ENCODE measurements at places on chromosomes 2 and 18.

DNA sequence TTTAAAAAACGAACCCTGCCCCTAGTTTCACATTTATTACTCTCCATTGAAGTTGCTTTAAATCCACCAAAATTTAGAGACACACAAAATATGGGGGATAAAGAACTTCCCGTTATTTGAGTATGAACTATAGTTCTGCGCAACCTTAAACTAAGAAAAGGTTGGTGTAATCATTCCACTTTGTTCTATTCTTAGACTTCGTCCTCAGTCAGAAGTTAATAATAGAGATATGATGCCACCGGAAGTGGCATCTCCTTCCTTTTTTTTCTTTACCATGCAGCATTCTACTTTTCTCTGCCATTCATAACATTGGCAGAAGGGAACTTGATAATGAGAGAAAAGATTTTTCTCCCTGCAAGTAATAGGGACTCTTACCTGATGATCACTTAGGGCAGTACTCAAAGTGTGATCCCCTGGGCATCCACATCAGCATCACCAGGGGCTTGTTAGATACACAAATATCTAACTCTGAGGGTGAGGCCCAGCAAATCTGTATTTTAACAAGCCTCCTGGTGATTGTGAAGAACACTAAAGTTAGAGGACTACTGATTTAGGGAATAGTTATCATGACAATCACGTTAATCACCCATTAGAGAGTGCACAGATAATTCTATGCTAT, 147.7 kb upstream of the DTNA start:
- DNase-seq, result no peak

DNA sequence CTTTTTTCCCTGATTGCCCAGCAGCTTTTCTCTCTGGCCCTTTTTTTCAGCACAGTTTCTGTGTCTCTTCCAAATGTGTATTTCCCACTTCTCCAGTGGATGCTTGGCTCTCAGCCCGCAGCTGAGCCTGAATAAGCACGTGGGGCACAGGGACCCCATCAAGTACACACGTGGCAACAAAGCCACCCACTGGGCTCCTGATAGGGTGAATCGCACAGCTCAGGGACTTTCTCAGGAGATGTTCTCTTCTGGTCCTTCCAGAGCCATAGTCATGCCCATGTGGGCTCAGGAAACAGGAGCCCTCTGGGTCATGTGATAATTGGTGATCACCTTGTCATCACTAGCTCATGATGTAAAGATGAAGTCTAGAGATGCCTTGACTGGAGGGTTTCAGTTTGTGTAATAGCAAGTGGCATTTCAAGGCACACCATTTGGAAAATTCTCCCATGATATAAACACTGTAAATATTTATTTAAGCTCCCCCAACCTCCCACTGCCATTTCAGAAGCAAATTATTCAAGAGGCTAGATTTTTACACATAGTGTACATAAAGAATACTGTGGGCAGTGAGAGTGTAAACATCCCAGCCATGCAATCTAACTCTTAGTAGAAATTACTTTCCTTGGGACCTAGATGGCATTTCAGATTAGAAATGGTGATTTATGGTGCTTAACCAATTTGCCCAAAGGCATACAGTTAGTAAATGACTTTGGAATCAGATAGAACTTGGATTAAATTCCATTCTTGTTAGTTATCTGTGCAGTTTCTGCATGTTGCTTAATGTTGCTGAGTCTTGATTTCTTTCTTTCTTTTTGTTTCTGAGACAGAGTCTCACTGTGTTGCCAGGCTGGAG, 597.5 kb downstream of the SLC4A3 start:
- no peak for DNase-seq

DNA sequence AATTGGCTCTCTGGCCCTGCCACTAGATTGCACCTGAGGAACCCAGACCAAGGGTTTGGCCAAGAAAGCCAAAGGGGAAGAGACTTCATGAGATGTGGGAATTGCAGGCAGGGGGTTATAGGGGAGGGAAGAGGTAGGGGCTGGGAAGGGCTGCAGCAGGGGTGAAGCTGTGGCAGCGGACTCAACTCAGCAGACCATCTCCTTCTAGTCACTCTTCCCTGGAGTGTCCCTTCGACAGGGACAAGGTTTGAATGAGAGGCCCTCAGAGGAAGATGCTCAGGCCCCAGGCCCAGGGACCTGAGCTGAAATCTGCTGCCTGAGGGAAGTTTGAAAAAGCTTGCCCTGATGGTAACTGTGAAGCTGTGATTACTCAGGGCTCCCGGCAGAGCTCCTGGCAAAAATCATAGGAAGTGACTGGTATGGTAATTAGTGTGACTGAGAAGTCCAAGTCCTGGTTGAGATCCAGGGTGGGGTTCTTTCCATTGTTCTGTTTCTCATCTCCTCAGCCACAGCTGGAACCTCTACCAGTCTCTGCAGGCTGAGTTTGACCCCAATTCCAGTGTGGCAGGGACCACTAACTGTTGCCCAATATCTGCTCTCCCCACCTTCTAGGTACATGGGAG, 300.9 kb downstream of the CYP26B1 start:
- DNase-seq, result no peak

- DNase-seq, result no peak
Observed at GRCh38 chr2:188235364-188235763, 56.3 kb upstream of the GULP1 start.

DNA sequence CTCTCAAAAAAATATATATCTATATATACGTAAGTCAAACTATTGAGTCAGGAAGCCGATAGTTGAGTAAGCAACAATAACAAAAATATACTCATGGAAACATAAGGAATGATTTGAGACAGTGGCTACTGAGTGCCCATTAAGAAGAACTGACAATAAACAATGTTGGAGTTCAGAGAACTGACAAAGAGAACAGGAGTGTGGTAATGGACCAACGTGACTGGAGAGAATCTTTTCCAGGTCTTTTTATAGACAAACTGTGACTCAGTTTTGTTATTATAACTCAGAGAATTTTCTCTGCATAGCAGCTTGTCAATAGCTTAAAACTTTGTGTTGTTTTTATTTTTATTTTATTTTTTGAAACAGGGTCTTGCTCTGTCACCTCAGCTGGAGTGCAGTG, 4.6 kb upstream of the GALM start:
- no peak for DNase-seq
